ENCODE measurements at places on chromosomes 3 and 15.

- DNase-seq: no peak
Observed at GRCh38 chr3:29070959-29071634, 209.8 kb upstream of the RBMS3 start.

DNA sequence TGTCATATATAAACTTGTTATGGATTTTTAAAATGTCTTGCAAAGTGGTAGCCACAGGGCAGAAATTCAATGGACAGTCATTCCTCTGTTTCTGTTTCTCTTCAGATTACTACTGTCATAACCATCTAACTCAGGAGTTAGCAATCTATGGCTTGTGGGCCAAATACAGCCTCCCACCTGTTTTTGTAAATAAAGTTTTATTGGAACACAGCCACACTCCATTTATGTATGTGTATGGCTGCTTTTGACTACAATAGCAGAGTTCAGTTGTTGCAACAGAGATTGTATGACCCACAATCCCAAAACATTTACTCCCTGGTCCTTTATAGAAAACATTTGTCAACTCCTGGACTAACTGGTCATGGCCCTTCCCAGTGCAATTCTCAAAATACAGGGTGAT is 20.0 kb downstream of the SLC27A2 start:
- DNase-seq: no peak

- no peak for DNase-seq
Observed at GRCh38 chr15:74829991-74830390, 3.6 kb downstream of the CPLX3 start.

DNA sequence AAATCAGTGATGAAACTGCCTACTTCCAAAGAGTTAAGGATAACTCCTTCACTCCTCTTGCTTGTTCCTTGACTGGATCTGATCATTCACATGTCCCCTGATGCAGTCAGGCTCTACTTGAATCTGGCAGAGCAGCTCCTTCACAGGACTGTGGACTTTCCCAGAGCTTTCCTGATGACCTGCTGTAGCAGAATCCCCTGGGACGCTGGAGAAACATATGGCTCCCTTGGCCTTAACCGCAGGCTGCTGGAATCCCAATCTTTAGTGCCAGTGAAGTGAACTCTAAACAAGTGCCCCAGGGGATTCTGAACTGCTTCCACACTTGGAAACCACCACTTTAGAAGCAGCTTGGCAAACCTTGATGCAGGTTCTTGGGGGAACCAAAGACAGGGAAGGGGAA is 217.8 kb downstream of the CHST2 start:
- DNase-seq: no peak

- no peak for DNase-seq
Observed at GRCh38 chr3:191263365-191263764, 64.3 kb downstream of the OSTN start.

GRCh38 chr3:128077202-128077624 is 25.0 kb downstream of the SEC61A1 start:
- DNase-seq: no peak

DNA sequence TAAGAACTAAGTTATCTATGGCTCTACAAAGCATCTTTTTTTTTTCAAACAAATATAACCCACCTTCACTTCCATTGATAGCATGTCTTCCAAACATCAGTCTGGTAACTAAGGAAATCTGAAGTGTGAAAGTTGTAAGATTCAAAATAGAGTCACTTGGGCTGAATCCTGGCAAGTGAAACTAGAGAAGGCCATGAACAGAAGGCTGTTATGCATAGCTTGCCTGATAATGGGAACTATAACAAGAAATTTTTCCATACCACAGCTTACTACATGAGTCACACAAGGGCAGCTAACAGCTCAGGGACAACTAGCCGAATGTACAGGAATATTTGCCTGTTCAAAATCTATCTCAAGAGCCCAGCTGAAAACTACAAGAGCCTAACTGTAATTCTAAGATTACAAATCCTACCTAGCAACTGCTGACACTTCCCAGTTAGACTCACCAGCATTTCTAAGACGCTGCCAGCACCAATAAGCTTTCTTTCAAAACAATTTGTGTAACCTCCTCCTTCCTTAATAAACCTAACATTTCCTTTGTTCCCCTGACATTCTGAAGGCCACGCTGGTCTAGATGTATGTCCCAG is 1066.5 kb downstream of the PLOD2 start:
- DNase-seq: peak; percentile 25

DNA sequence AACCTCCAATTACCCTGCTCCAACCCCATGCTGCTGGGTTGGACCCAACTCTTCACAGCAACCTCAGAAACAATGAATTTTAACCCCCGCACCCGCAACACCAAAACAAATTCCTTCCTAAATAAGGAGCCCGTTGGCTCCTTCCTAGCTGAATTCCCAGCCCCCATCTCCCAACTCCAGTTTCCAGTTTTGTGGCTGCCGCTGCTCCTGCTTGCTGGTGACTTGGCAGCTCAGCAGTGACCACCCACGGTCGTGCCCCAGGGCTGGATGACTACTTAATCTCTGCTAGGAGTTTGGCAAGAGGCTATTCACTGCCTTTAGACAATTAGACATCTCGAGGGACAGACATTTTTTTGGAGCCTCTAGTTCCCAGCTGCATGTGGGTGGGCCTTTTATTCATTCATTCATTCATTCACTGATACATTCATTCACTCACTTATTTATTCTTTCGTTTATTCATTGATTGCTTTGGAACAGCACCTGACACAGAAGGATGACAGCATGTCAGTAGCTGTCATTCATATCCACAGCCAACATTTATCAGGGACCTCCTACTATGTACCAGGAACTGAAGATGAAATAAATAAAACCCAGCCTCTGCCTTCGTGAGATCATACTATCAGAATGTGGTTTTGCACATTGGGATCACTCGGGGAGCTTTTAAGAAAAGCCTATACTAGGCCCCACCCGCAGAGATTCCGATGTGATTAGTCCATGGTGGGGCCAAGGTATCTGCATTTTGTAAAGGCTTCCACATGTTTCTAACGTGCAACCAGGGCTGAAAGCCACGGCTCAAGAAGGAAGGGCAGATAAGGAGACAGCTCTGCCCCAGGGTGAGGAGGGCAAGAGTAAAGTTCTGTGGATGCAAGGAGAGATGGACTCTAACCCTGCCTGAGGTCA is 256.5 kb downstream of the SHQ1 start:
- DNase-seq: peak; percentile 64

DNA sequence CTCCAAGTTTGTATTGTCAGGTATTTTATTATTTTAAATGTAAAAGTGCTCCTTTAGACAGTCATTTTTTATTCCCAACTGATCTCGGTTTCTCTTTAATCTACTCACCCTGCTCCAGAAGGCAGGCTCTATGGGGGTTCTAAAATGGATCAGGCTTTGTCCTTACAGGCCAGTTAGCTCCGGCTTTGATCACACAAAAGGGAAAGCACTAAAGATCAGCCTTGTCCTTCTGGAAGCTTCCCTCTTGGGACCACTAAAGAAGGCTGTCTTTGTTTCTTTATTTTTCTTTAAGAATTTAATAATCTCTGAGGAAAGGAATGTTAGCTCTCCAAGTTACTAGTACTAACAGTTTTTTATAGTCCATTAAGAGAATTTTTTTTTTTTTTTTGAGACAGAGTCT is 560.5 kb upstream of the ZNF717 start:
- no peak for DNase-seq

DNA sequence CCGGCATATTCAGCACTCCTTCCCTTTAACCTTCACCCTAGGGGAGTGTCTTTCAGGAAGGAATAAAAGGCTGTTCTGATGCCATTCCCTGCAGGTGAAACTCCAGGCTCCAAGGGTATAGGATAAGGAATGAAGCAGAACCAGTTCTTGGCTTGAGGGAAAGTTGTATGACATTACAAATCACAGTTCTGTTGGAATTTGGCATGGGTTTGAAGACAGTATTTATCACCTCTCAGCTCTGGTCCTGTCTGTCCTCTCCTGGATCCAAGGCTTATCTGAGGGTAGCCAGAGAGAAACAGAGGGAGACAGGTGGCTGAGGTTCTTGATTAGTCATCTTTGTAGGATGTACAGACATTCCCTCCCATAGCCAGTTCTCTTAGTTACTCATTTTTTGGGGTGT is 37.1 kb downstream of the RAB11A start:
- no peak for DNase-seq

All from fibroblast of skin of left biceps (primary cell).